ENCODE measurements at places on chromosomes 3 and 15.

DNA sequence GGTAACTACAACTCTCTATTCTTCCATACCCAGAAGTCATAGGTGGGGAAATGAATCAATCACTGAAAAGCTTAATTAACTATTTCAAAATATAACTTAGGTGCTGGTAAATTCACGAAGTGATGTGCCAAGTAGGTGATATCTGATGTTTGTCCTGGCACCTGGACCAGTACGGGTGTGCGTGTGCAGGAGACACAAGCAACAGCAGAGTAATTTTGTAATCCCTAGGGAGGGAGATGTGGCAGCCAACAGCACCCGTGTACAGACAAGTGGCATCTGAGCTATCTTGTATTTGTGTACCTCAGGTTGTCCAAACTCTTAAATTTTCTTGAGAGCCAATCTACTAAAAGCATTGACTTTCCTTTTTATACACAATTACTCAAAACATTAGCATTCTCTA is 22.8 kb downstream of the USF3 start:
- DNase-seq: no peak

DNA sequence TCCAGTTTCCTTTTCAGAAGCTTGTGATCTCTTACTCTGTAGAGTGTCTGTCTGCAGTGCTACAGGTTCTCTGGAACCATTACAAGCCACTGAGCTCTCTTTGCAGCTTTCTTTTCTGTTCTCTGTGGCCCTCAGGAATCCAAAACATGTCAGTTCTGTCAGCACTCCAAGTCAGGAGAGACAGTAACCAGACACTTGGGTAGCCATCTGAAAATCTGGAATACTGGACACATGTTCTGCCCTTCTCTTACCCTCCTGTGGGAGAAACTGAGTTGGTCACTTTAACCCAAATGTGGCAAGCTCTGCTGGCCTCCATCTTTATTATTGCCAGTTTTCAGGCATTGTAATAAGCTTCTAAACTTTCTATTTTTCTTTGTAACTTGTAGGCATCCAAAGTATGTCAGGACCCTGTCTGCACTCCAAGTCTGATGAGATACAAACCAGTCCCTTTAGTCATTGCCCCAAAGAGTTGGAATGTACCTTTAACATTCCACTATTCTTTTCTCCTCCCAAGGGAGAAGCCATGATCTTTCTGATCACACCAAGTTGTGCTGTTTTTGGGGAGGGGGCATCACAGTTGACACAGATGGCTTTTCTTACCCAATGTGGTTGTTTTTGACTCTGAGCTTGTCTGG is 183.7 kb downstream of the DPH6 start:
- no peak for DNase-seq

DNA sequence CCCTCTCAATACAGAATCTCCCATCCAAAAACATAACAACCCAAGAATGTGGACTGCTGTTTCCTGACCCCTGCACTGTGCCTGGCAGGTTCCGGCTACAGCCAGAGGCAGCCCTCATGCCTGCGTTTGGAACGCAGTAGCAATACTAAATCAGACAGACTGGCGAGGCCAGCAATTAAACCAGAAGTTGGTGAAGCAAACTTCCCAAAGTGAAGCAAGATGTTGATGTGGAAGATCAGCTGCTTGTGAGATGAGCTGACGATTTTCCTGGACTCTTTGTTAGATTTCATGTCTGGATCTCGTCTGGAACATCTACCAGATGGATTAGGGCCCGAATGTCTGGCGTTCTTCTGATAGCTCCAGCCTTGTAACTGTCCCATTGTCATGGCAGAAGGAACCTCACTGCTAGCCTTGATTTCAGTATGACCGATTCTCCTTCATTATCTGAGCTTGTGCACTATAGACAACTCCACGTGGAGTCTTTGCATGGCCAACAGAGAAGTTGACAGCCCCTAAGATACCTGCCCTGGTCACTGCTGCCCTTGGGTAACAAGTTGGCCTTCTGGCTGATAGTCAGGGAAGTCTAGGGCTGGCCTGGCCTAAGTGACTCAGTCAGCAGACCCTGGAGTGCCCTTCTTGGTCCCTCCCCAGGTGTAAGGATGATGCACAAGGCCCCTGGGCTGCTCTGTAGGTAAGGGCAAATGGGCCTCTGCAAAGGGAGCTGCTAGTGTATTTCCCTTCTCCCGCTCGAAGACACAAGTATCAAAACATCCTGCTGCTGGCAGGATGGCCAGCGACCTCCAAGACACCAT is 126.5 kb downstream of the ADAMTS17 start:
- DNase-seq: no peak

- DNase-seq: no peak
Measured at GRCh38 chr3:73332558-73332957, 271.1 kb downstream of the EBLN2 start.

GRCh38 chr3:167798443-167798842 is 62.9 kb downstream of the SERPINI1 start:
- DNase-seq: peak; percentile 36

DNA sequence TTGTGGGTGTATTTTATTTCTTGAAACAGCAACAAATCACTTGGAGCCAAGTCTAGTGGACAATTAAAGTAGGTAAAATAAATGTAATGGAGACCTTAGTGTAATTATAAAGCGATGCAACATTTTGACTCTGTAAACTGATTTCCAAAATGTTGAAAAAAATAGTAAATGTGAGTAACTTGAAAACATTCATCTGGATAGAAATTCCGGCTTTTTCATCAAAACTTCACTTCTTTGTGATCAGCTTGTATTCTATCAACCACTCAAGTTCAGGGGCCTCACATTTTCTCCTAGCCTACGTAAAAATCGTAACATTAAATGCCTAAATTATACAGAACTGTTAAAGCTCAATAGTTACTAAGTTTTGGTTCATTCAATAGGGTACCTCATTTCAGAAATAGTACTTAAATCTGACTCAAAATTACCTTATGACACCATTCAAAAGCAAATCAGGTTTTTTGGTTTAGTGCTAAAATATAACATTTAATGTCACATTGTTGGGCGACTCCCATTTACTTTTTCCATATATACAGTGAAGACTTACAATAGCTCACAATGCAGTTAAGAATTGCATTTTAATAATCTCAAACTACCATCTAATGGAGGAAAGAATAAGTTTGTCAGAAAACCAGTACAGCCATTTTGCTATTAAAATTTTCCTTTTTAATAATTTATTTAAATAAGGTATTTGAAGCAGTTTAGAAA is 12.7 kb downstream of the CCNL1 start:
- no peak for DNase-seq

DNA sequence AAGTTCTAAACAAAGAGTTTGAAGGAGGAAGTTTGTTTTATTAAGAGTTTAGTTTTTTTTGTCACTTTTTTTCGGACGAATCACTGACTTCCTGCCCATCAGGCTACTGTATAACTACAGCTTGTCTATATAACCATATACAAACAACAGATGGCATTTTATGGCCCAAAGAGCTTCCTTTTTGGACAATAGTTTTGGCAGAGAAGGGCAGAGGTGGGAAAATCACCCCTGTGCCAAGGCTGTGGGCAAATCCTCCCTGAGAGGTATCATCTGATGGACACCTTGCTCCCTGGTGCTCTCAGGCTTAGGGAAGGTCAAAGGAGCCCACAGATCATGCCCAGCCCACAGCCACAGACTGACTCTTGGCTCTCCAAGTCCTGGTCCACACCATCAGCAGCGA is 113.4 kb downstream of the OXNAD1 start:
- no peak for DNase-seq

GRCh38 chr3:119810018-119810435 is 28.1 kb downstream of the NR1I2 start:
- peak; percentile 54 for DNase-seq

DNA sequence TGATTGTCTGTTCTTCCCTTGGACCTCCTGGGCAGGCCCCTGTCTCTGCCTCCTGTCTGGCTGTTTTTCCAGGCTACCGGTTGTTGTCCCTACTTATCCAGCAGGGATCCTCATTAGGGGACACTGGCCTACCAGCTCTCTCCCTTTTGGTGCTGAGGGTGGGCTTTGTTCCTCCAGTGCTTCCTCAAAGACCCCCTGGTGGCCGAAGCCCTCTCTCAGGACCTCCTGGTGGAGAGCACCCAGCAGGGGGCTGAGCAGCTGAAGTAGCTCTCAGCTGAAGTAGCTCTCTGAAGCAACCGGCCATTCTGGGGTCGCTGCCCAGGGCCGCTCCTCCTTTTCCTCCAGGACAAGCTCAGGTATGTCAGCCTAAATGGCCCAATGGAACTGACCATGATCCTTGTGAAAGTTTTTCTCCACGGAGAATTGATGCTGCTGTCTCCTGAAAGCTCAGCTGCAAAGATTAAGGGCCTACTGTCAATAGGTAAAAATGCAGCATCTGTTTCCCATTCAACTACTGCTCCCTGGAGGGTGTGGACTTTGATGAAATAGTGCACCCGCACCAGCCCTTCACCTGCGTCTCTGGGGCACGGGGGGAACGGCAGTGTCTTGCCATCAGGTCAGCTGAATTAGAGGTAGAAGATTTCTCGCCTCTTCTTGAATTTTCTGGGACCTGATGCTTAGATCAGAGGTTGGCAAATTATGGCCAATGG is 27.6 kb downstream of the ARNT2 start:
- DNase-seq: no peak

GRCh38 chr3:71111784-71112440 is 471.6 kb downstream of the FOXP1 start:
- no peak for DNase-seq

- no peak for DNase-seq
Measured at GRCh38 chr3:42501321-42501680, 1.1 kb upstream of the VIPR1 start.

DNA sequence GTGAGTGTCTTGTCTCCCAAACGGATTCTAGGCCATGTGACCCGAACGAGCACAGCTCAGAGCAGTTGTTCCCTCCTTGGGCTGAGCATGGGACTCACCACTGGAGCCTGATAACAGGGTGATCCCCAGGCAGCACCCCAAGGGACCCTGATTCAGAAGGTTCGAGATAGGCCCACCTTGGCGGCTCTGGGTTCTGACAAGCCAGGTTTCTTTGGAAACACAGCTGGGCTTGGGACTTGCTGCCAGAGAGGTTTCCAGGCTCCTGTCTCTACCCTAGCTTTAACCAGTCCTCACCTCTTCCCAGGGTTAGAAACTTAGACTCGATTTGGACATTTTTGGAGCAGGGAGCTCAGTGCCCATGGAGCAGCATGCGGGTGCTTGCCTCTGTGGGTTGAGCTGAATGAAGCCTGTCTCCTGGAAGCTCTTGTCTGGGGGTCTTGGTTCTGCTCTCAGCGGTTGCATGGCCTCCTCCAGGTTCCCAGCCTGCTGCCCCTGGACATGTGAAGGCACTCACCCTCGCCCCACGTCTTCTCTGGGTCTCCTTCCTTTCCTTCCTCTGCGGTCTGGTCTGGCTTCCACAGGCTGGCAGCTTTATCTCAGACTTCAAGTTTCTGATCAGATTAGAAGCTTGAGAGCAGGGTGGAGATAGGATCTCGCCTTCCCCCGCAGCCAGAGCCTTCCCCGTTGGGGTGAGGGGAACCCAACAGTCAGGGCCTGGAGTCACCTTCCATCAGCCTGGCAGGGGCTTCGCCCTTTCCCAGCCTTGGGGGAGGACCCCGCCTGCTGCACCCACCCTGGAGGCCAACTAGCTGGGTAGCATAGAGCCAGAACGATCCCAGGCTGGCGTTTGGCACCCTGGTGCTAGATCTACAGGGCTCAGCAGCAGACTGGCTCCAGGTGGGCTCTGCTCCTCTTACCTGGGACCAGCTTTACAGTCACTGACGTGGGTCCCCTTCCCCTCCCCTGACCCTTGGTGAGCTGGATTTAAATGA is 21.0 kb downstream of the PAQR5 start:
- DNase-seq: no peak

- DNase-seq: no peak
Measured at GRCh38 chr3:9214599-9214998, 34.8 kb downstream of the SRGAP3 start.

DNA sequence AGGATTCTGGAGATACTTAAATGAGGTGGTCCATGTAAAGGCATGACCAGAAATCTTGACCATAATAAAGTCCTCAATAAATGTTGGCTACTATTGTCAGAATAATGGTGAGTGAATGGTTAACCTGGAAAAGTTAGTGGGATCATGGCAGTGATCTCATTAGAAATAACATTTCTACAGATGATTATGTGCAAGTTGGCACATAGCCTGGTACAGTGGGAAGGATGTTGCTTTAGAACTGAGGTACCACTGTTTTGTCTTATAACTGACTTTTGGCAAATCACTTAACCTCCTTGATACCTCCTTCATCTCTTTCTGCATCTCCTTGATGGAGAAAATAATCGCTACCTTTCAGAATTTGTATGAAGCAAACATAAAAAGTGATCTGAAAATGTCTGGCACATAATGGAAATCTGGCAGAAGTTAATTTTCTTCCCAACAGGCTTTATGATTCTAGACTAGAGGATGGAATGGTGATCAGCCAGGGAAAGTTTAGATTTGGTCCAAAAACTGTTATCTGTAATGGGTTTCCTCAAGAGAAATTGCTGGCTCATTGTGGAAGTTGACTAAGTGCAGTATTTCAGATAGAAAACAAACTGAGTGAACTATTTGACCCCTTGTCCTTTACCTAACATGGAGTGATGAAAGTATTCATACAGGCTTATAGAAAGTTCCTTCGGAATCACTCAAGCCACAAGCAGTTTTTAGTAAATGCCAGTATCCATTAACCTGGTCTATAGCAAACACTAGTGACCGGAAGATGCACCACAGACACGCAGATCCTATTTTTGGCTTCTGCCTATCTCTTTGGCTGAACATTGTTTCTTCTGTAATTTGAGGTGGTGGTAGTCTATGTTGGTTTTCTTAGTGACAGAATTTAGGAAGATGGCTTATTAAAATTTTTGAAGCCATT is 449.6 kb upstream of the TGFBR2 start:
- DNase-seq: no peak

DNA sequence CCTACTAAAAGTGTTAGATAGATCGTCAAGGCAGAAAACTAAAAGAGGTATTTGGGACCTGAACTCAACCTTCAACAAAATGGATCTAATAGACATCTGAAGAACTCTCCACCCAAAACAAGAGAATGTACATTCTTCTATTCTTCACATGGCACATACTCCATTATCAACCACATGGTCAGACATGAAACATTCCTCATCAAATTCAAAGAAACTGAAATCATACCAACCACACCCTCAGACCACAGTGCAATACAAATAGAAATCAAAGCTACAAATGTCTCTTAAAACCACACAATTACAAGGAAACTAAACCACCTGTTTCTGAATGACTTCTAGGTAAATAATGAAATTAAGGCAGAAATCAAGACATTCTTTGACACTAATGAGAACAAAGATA is 984.1 kb upstream of the GBE1 start:
- no peak for DNase-seq

- DNase-seq: no peak
Measured at GRCh38 chr3:129418041-129418973, 10.1 kb downstream of the EFCAB12 start.

DNA sequence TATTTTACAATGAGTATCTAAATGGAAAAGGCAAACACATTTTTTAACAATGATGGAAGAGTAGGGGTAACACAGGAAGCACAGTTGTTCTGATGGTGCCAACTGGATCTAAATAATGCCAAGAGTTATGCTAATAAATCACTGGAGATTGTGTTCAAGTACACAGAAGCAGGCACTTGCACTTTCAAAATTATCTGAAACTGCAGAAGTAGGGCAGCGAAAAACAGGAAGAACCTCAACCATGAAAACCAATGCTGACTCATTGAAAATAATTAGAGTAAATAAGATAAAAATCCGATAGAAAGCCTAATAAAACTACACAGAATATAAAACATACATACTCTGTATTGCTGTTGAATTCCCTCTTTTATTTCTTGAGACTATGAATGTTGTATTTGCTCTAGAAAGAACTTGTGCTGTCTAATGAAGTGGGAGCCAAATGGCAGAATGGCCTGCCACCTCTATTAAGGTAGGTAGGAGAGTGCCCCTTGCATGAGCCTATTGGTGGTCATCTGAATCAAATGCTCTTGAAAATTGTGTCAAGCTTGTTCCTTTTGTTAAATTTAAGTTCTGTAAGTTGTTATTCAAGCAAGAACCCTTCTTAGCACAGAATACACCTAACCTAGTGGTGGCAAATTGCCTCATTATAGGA is 93.7 kb downstream of the ABI3BP start:
- DNase-seq: no peak

Data from germinal center (tissue), 1 donor.